ENCODE measurements at places on chromosomes 13 and 19.

GRCh38 chr13:25806264-25806974, 245.4 kb downstream of the SHISA2 start:
- no peak overlapping the region for H3K27ac ChIP-seq
- no peaks in the 10 kb centered on the region for H3K4me1 ChIP-seq
- no peaks in the 10 kb centered on the region for H3K27me3 ChIP-seq
- DNase-seq: no peak

DNA sequence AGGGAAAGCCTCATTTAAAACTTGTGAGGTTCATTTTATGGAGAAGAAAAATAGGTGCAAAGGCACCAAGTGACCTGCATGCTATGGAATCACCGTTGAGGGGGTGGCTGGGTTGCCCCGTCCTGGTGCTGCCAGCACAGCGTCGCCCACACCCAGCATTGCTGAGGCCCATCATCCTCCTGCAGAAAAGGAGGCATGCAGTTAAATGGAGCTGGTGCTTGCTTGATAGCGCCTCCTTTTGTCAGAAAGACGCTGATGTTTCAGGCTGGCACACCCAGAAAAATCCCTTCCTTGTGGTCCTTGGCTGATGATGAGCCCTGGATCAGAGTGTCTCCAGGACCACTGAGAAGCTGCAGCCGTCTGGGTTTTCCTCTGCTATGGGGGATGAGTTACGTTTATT, 36.9 kb downstream of the DHRS12 start:
- DNase-seq: no peak
- peaks cover 28% of the 10 kb centered on the region for H3K4me1 ChIP-seq
- H3K27ac ChIP-seq: no peak overlapping the region
- no peak overlapping the region for H3K4me3 ChIP-seq
- no peaks in the 10 kb centered on the region for H3K36me3 ChIP-seq
- H3K27me3 ChIP-seq: no peaks in the 10 kb centered on the region

DNA sequence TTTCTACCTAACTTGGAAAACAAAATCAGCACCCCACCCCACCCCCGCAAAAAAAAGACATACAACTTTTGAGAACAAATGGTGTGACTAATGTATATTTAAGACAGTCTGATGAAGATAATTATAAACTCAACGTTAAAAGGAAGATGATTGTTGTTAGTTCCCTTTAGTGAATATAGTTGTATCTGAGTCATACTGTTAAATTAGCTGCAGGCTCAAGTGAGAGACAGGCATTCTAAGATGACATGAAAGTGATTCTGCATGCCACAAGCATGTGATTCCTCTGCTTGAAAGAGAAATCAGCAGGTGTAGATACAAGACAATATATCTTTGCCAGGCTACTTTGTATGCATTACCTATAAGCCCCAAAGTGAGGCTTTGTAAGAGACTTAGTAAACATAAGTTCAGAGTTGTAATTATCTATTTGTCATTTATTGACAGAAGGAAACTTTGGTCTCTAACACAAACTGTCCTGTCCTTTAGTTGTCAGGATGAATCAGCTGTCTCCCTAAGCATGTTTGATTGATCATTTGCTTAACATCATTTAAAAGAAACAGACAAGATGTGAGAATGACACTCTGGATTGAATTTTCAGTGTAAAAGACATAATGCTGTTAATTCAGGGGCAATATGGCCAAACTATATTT, 319.4 kb upstream of the HTR2A start:
- no peaks in the 10 kb centered on the region for H3K36me3 ChIP-seq
- H3K4me1 ChIP-seq: no peaks in the 10 kb centered on the region
- no peak overlapping the region for H3K4me3 ChIP-seq
- no peak overlapping the region for H3K27ac ChIP-seq

- DNase-seq: no peak
- H3K4me3 ChIP-seq: no peak overlapping the region
- H3K4me1 ChIP-seq: no peaks in the 10 kb centered on the region
- H3K27ac ChIP-seq: no peak overlapping the region
- H3K36me3 ChIP-seq: no peaks in the 10 kb centered on the region
- H3K27me3 ChIP-seq: peaks cover 11% of the 10 kb centered on the region
These were observed 14.7 kb upstream of the SHKBP1 start for GRCh38 chr19:40561947-40562346.

- no peaks in the 10 kb centered on the region for H3K27me3 ChIP-seq
- peak; percentile 90 for DNase-seq
- H3K36me3 ChIP-seq: no peaks in the 10 kb centered on the region
These were observed 4.3 kb downstream of the DOT1L start for GRCh38 chr19:2167896-2168618.

DNA sequence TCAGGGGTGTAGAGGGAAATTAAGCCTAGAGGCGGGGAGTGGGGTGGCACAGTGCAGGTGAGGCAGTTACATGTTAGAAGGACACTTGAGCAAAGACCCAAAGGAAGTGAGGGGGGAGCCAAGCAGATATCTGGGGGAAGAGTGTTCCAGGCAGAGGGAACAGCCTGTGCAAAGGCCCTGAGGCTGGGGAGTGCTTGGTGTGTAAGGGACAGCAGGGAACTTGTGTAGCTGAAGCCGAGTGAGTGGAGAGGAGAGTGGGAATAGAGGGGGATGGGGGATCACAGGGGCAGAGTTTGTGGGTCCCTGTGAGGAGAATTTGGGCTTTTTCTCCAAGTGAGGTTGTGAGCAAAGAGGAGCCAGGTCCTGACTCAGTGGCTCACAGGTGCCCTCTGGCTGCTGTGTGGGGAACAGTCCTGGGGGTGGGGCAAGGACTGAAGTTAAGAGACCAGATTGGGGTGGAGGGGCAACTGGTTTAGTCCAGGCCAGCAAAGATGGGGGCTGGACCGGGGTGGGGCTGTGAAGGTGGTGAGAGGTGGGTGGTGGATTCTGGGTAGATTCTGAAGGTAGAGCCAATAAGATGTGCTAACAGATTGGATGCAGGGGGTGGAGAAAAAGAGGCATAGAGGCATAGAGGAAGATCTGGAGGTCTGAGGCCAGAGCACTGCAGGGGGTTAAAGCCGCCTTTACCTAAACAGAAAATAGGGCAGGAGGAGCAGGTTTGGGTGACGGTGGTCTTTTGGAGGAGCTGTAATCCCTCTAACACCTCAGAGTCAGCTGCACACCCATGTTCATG, 75.3 kb downstream of the CACNA1A start:
- H3K4me3 ChIP-seq: no peak overlapping the region
- H3K4me1 ChIP-seq: no peaks in the 10 kb centered on the region
- no peak overlapping the region for H3K27ac ChIP-seq
- no peaks in the 10 kb centered on the region for H3K36me3 ChIP-seq
- DNase-seq: no peak

DNA sequence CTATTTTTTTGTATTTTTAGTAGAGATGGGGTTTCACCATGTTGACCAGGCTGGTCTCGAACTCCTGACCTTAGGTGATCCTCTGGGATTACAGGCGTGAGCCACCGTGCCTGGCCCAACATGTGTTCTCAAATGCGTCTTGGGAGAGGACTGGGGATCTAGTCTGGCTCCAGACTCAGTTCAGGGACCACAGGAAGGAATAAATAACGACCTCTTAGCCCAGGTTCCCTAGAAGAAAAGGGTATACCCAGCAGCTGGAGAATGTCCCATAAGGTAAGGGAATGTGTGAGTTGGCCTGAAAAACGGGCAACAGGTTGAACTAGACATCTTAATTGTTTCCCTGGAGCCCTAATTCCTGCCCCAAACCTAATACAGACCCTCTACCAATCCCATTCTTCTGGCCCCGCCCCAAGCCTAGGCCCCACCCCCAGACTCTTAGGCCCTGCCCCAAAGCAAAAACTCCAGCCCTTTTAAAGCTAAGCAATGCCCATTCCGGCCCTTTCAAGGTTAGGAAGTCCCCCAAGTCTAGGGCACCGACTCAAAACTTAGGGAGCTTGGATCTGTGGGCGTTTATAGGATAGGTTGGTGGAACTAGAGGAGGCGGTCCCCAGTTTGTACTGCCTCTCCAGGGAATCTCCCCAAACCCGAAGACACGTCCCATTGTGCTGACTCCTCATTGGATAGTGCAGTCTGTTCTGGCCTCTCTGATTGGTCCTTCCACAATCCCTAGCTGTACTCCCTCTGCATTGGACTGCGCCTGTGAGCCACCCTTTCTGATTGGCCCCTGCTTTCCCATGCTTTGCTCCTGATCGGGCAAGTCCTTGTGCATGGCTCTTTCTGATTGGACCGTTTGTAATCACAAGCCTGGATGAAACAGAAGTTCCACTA, 5.4 kb upstream of the LRFN1 start:
- no peak overlapping the region for H3K27ac ChIP-seq
- H3K36me3 ChIP-seq: no peaks in the 10 kb centered on the region
- no peak for DNase-seq
- H3K4me1 ChIP-seq: no peaks in the 10 kb centered on the region
- no peaks in the 10 kb centered on the region for H3K27me3 ChIP-seq

DNA sequence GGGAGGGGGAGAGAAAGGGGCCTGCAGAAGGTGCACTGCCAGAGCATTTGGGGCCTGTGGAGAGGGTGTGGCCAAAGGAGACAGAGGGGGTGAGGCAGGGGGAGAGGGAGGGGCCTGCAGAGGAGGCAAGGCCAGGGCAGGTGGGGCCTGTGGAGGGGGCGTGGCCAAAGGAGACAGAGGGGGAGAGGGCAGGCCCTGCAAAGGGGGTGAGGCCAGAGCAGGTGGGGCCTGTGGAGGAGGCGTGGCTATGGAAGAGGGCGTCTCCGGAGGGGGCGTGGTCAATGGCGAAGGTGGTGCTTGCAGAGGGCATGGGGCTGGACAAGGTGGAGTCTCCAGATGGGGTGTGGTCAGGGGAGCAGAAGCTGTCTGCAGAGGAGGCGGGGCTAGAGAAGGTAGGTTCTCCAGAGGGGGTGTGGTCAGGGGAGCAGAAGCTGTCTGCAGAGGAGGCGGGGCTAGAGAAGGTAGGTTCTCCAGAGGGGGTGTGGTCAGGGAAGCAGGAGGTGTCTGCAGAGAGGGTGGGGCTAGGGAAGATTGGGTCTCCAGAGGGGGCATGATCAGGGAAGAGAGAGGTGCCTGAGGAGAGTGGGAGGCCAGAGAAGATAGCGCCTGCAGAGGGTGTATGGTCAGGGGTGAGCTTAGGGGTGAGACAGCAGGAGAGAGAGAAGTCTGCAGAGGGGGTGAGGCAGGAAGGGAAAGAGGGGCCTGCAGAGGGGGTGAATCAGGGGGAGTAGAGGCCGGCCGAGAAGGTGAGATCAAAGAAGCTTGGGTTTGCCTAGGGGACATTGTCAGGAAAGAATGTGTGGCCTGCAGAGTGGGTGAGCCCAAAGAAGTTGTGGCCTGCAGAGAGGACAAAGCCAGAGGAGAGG, 3.4 kb downstream of the PRR36 start:
- H3K4me1 ChIP-seq: peaks cover 19% of the 10 kb centered on the region
- DNase-seq: no peak
- no peak overlapping the region for H3K27ac ChIP-seq
- H3K4me3 ChIP-seq: no peak overlapping the region

- no peaks in the 10 kb centered on the region for H3K4me1 ChIP-seq
- no peak for DNase-seq
- H3K36me3 ChIP-seq: no peaks in the 10 kb centered on the region
These were observed 17.6 kb upstream of the NALCN start for GRCh38 chr13:101433895-101434294.

- H3K4me3 ChIP-seq: no peak overlapping the region
- no peaks in the 10 kb centered on the region for H3K27me3 ChIP-seq
- no peak for DNase-seq
- H3K4me1 ChIP-seq: no peaks in the 10 kb centered on the region
These were observed 170.6 kb downstream of the ZIC5 start for GRCh38 chr13:99800951-99801350.

DNA sequence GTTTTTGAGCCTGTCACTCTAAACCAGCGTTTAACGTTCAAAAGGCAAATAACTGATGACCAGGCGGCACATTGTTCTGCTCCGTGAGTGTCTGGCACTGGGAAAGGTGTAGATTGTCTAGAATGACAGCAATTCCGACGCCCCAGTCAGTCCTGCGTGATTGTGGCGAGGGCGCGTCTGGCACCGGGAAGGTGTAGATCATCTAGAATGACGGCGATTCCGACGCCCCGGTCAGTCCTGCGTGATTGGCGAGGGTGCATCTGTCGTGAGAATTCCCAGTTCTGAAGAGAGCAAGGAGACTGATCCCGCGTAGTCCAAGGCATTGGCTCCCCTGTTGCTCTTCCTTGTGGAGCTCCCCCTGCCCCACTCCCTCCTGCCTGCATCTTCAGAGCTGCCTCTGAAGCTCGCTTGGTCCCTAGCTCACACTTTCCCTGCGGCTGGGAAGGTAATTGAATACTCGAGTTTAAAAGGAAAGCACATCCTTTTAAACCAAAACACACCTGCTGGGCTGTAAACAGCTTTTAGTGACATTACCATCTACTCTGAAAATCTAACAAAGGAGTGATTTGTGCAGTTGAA, 26.1 kb upstream of the NDUFS7 start:
- H3K27ac ChIP-seq: no peak overlapping the region
- DNase-seq: no peak
- peaks cover 7% of the 10 kb centered on the region for H3K4me1 ChIP-seq
- H3K36me3 ChIP-seq: peaks cover 26% of the 10 kb centered on the region

GRCh38 chr19:28296506-28296905, 916.4 kb downstream of the UQCRFS1 start:
- H3K27ac ChIP-seq: no peak overlapping the region
- DNase-seq: no peak
- H3K27me3 ChIP-seq: no peaks in the 10 kb centered on the region
- H3K4me3 ChIP-seq: no peak overlapping the region

DNA sequence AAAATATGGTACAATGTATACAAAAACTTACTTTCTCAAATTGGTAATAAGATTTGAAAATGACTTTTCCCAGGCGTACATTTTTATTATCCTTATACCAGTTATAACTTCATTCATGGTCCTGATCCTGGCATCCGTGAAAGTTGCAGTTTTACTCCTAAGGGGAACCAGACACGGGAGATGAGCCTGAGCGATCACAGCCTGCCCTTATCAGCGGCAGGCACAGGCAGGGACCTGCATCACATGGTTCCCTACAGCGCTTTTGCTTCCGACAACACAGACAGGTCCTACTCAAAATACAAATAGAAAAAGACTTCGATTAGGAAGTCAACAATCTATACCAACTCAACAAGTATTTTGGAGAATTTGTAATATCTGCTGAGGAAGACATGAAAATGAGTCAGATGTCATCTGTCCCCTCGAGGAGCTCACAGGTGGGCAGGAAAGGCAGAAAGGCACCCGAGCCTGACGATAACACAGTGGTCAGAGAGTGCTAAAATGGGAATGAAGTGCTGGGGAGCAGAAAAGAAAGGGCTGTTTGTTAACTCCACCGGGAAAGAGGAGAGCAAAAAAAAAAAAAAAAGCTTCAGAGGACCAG, 93.4 kb downstream of the ABCC4 start:
- H3K4me1 ChIP-seq: no peaks in the 10 kb centered on the region
- H3K27me3 ChIP-seq: no peaks in the 10 kb centered on the region
- DNase-seq: no peak

GRCh38 chr13:96161141-96161540, 71.2 kb downstream of the HS6ST3 start:
- H3K27ac ChIP-seq: no peak overlapping the region
- no peak for DNase-seq
- H3K4me3 ChIP-seq: no peak overlapping the region
- no peaks in the 10 kb centered on the region for H3K4me1 ChIP-seq

DNA sequence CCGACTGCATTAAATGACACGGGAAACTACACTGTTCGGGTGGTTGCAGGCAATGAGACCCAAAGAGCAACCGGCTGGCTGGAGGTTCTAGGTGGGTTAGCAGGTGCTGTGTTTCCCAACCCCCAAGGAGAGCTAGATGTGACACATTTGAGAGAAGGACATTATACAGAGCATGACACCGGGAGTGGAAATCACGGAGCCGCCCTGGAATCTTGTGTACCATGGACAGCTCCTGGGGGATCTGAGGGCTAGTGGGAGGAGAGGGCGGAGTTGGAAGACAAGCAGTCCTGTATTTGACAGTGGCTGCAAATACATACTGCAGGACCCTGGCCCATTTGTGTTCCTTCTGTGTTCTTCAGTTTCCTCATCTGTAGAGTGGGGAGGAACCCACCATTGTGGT, 2.3 kb downstream of the CEACAM18 start:
- no peaks in the 10 kb centered on the region for H3K27me3 ChIP-seq
- no peaks in the 10 kb centered on the region for H3K36me3 ChIP-seq
- no peak for DNase-seq
- H3K27ac ChIP-seq: no peak overlapping the region
- H3K4me3 ChIP-seq: no peak overlapping the region
